ENCODE measurements at places on chromosomes 2 and 18. TPM values are rescaled to one million over a fixed set of nuclear protein-coding genes. Genes with fewer than 3 reads are reported as not detected.

GRCh38 chr18:473802-474201, 26.7 kb downstream of the COLEC12 start:
- no peak for DNase-seq

- DNase-seq = no peak
These were observed 42.6 kb upstream of the HPCAL1 start for GRCh38 chr2:10260130-10260529.

DNA sequence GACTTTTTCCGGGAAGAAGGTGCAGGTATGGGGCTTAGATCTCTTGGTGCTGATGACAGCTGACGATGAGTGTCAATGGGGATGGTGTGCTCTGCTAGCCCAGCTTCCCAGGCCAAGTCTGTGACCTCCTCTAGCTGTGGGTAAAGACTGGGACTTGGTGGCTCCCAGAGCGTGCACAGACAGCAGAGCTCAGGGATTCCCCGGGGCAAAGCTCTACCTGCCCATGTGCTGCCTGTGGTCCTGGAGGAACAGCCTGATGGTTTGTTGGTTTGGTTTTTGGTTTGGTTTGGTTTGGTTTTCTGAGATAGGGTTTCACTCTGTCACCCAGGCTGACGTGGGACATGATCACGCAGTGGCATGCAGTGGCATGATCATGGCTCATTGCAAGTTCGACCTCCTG, 19.2 kb downstream of the ATP6V1B1 start:
- DNase-seq = no peak

HOXD10 gene
- 0.75 TPM for polyA plus RNA-seq
